HepG2 (cell line): ENCODE measurements at places on chromosomes 6 and 20. TPM values are rescaled to one million over a fixed set of nuclear protein-coding genes. Genes with fewer than 3 reads are reported as not detected.
A peak's percentile ranks its signal among the peaks of the same experiment; 100 is the strongest.

Gene AGER
- 0.41 and 1.9 TPM in 2 replicates for total RNA-seq

- no peaks in the 10 kb centered on the region for H3K4me1 ChIP-seq
- no peaks in the 10 kb centered on the region for H3K27me3 ChIP-seq
- H3K27ac ChIP-seq = no peak overlapping the region
- no peaks in the 10 kb centered on the region for H3K36me3 ChIP-seq
- H3K4me3 ChIP-seq = no peak overlapping the region
These were observed 52.5 kb upstream of the COL21A1 start for GRCh38 chr6:56299916-56300315.

DNA sequence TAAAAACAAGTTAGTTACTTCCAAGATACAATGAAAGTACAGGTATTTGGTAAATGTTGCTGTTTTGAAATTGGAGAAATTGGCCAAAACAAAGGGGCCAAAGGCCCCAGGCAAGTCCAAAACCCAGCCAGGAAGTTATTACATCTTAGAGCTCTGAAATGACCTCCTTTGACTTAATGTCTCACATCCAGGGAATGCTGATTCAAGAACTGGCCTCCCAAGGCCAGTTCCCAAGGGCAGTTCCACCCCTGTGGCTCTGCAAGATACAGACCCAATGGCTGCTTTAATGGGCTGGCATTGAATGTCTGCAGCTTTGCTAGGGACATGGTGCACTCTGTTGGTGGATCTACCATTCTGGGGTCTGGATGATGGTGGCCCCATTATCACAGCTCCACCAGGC, 217.3 kb upstream of the FKBP1C start:
- H3K27ac ChIP-seq = no peak overlapping the region
- H3K36me3 ChIP-seq = no peaks in the 10 kb centered on the region
- no peak for DNase-seq

Gene COMMD7
- 42.1 and 50.7 TPM in 2 replicates for total RNA-seq

- H3K27ac ChIP-seq = no peak overlapping the region
- H3K27me3 ChIP-seq = no peaks in the 10 kb centered on the region
- DNase-seq = no peak
- H3K4me1 ChIP-seq = no peaks in the 10 kb centered on the region
- H3K4me3 ChIP-seq = no peak overlapping the region
- no peaks in the 10 kb centered on the region for H3K36me3 ChIP-seq
These were observed 92.8 kb upstream of the SASH1 start for GRCh38 chr6:148249679-148250375.

- H3K4me1 ChIP-seq = no peaks in the 10 kb centered on the region
- no peaks in the 10 kb centered on the region for H3K36me3 ChIP-seq
- H3K27me3 ChIP-seq = 0 out of 3 replicates have a peak, but pooled peaks cover 7% of the 10 kb centered on the region
- DNase-seq = no peak
- no peak overlapping the region for H3K4me3 ChIP-seq
These were observed 12.2 kb upstream of the STK35 start for GRCh38 chr20:2089447-2089846.

DNA sequence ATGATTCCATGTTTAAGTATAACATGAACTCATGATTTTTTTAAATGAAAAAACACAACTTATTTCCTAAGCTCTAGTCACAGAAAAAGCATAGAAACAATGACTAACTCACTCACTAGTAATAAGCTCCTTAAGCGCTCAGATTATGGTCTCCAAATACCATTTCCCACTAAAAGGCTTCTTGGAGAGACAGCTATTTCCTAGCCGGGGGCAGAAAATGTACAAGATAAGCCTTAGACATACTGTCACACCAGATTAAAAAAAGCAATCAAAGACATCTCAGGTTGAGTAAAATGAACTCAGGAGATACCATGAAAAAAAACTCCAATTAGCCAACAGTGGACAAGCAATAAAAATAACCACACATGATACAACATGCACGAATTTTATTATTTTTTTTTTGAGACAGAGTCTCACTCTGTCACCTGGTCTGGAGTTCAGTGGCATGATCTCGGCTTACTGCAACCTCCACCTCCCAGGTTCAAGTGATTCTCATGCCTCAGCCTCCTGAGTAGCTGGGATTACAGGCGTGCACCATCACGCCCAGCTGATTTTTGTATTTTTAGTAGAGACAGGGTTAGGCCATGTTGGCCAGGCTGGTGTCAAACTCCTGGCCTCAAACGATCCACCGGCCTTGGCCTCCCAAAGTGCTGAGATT, 14.9 kb downstream of the SRPK1 start:
- peaks cover 10% of the 10 kb centered on the region for H3K4me1 ChIP-seq
- H3K36me3 ChIP-seq = peaks cover 18% of the 10 kb centered on the region
- no peak overlapping the region for H3K4me3 ChIP-seq
- no peaks in the 10 kb centered on the region for H3K27me3 ChIP-seq
- no peak for DNase-seq
- no peak overlapping the region for H3K27ac ChIP-seq

Gene NHSL1
- 53.6 and 59.5 TPM in 2 replicates for total RNA-seq

Gene PRL
- total RNA-seq = not detected in 2 replicates

- H3K27me3 ChIP-seq = no peaks in the 10 kb centered on the region
- H3K27ac ChIP-seq = no peak overlapping the region
- H3K4me1 ChIP-seq = peaks cover 11% of the 10 kb centered on the region; the same call in 1 of the 2 replicates
- no peaks in the 10 kb centered on the region for H3K36me3 ChIP-seq
These were observed 28.2 kb upstream of the TAF8 start for GRCh38 chr6:42021847-42022754.

Gene SLC22A2
- total RNA-seq = not detected in 2 replicates

GRCh38 chr6:38566295-38567030, 73.3 kb downstream of the BTBD9 start:
- H3K27me3 ChIP-seq = no peaks in the 10 kb centered on the region
- H3K4me1 ChIP-seq = no peaks in the 10 kb centered on the region

DNA sequence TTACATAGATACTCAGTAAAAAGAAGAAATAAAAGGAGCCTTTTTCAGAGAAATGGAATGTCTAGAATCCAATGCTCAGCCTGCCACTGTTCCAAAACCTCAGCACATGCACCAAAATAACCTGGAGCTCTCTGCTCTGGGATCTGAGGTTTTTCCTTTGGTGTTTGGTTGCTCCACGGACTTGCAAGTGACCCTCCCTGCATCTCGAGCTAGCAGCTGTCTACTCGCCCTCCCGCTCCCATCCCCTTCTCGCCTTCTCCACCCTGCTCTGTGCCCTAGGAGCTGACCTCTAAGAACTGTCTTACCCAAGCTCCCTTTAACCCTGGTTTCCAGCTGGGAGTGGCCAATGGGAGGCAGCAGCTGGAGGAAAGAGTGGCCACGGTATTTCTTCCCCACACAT, 35.1 kb upstream of the FAM210B start:
- no peak overlapping the region for H3K4me3 ChIP-seq
- H3K36me3 ChIP-seq = no peaks in the 10 kb centered on the region
- no peak overlapping the region for H3K27ac ChIP-seq
- no peaks in the 10 kb centered on the region for H3K4me1 ChIP-seq

GRCh38 chr20:37355252-37356180, 9.6 kb downstream of the SRC start:
- peaks cover 28% of the 10 kb centered on the region for H3K4me1 ChIP-seq
- no peak for DNase-seq
- H3K27me3 ChIP-seq = no peaks in the 10 kb centered on the region
- no peak overlapping the region for H3K4me3 ChIP-seq
- H3K27ac ChIP-seq = no peak overlapping the region

DNA sequence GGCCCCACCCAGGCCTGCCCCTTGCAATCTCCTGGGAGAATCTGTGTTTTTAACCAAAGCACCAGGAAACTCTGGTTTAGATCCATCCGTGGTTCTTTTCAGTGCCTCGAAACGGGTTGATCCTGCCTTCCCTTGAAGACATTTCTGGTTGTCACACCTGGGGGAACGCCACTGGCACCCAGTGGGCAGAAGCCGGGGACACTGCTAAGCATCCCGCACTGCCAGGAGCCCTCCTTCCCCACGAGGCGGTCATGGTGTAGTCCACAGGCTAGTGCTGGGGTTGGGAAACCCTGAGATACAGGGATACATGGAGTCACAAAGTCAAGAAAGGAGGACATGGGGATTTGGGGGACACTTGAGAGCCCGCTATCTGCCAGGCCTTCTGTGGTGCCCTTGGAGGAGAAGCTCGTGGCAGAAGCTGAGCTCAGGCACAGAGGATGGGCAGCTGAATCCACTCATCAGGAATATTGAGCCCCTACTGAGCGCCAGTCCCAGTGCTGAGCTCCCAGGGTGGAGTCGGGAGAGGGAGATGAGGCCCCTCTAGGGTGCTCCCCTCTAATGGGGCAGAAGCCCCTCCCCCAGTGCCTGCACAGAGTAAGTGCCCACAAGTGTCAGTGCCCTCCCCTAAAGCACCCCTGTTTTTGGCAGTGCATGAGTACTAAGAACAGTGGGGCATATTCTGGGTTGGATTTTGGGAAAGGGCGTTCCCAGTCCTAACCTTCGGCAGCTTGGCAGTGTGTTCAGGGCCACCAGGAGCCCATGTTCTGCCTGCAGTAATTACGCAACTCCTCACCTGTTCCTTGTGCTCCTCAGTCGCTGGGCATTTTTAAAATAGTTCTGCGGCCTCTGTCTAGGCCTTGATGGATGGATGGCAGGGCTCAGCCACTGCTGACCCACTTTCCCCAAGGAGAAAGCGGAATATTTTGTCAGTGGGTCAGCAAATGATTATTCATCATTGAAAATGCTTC, 25.6 kb upstream of the PHACTR3 start:
- no peaks in the 10 kb centered on the region for H3K4me1 ChIP-seq
- H3K27me3 ChIP-seq = peaks cover 89% of the 10 kb centered on the region

Gene PTCRA
- total RNA-seq = not detected in 2 replicates

Gene DPPA5
- not detected in 2 replicates for total RNA-seq

Gene RIMS1
- total RNA-seq = not detected in 2 replicates

- peak; percentile 97 for DNase-seq
- no peaks in the 10 kb centered on the region for H3K27me3 ChIP-seq
- H3K27ac ChIP-seq = peak overlapping the region; percentile 62
- H3K4me1 ChIP-seq = peaks cover 75% of the 10 kb centered on the region
- H3K36me3 ChIP-seq = no peaks in the 10 kb centered on the region
These were observed 52.3 kb upstream of the ADGRF1 start for GRCh38 chr6:47094241-47094925.

- H3K36me3 ChIP-seq = peaks cover 96% of the 10 kb centered on the region
- H3K27me3 ChIP-seq = no peaks in the 10 kb centered on the region
- no peak overlapping the region for H3K4me3 ChIP-seq
- DNase-seq = no peak
- peaks cover 7% of the 10 kb centered on the region for H3K4me1 ChIP-seq
These were observed 54.7 kb downstream of the RRBP1 start for GRCh38 chr20:17627101-17627955.

Gene TNFRSF6B
- not detected in 2 replicates for total RNA-seq

GRCh38 chr20:40506537-40506939, 182.5 kb downstream of the MAFB start:
- H3K27ac ChIP-seq = no peak overlapping the region
- H3K27me3 ChIP-seq = no peaks in the 10 kb centered on the region
- no peaks in the 10 kb centered on the region for H3K36me3 ChIP-seq
- peak; percentile 37 for DNase-seq
- H3K4me1 ChIP-seq = no peaks in the 10 kb centered on the region

GRCh38 chr6:164169355-164169754, 754.8 kb downstream of the QKI start:
- no peak overlapping the region for H3K4me3 ChIP-seq
- no peaks in the 10 kb centered on the region for H3K36me3 ChIP-seq
- no peak for DNase-seq
- no peaks in the 10 kb centered on the region for H3K27me3 ChIP-seq
- no peaks in the 10 kb centered on the region for H3K4me1 ChIP-seq

DNA sequence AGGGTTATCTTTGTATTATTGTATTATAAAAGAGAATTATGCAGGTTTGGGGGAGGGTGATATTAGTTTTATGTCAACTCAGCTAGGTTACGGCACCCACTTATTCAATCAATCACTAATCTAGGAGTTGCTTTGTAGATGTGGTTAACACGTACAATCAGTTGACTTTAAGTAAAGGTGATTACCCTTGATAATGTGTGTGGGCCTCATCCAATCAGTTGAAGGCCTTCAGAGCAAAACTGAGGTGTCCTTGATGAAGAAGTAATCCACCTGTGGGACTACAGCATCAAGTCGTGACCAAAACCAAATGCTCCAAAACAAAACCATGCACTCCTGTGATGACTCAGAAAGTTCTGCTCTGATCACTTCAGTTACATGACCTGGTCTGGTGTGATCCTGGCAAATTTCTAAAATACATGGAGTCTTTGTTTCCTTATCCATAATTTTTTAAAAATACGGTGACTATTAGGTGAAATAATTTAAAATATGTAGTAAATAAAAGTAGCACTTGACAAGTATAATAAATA, 114.1 kb downstream of the IYD start:
- H3K27me3 ChIP-seq = no peaks in the 10 kb centered on the region
- no peak overlapping the region for H3K4me3 ChIP-seq
- H3K4me1 ChIP-seq = no peaks in the 10 kb centered on the region
- no peak overlapping the region for H3K27ac ChIP-seq
- DNase-seq = no peak
- no peaks in the 10 kb centered on the region for H3K36me3 ChIP-seq

- H3K4me3 ChIP-seq = no peak overlapping the region
- DNase-seq = no peak
- no peaks in the 10 kb centered on the region for H3K4me1 ChIP-seq
- H3K27ac ChIP-seq = no peak overlapping the region
- peaks cover 58% of the 10 kb centered on the region for H3K27me3 ChIP-seq
These were observed 298.2 kb downstream of the PHACTR1 start for GRCh38 chr6:13014504-13015378.

Gene FARS2
- total RNA-seq = 26.0 and 28.0 TPM in 2 replicates

Gene RAB44
- total RNA-seq = not detected in 2 replicates

- H3K4me1 ChIP-seq = peaks cover 96% of the 10 kb centered on the region
- peaks cover 78% of the 10 kb centered on the region for H3K36me3 ChIP-seq
- peak overlapping the region; percentile 37 for H3K27ac ChIP-seq
These were observed 8.6 kb downstream of the MAN1A1 start for GRCh38 chr6:119340796-119341487.

DNA sequence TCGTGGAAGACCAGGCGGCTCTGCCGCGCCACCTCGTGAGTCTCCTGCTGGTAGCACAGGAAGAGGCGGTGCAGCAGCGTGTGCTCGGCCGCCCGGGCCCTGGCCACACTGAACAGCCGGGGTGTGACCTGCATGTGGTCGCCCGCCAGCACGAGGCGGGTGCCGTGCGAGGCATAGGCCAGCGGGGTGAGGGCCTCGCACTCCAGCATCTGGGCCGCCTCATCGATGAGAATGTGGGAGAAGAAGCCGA, 7.0 kb downstream of the HELZ2 start:
- no peaks in the 10 kb centered on the region for H3K4me1 ChIP-seq
- no peak overlapping the region for H3K4me3 ChIP-seq
- H3K27ac ChIP-seq = no peak overlapping the region
- no peaks in the 10 kb centered on the region for H3K36me3 ChIP-seq

DNA sequence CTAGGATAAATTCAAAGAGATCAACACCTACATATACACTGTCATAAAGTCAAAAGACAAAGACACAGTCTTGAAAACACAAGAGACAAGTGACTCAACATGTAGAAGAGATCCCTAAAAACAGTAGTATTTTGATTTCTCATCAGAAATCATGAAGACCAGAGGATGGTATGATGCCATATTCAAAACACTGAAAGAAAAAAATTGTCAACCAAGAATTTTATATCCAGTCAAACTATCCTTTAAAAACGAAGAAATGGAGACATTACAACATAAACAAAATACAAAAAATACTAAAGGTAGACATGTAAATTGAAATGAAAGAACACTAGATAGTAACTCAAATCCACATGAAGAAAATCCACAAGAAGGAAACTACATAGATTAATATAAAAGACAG, 27.3 kb upstream of the HBS1L start:
- H3K36me3 ChIP-seq = no peaks in the 10 kb centered on the region
- DNase-seq = no peak
- H3K4me1 ChIP-seq = no peaks in the 10 kb centered on the region
- no peak overlapping the region for H3K4me3 ChIP-seq

GRCh38 chr20:56202493-56203077, 45.9 kb upstream of the MC3R start:
- H3K4me3 ChIP-seq = no peak overlapping the region
- H3K27ac ChIP-seq = no peak overlapping the region
- no peaks in the 10 kb centered on the region for H3K27me3 ChIP-seq
- no peaks in the 10 kb centered on the region for H3K36me3 ChIP-seq
- no peaks in the 10 kb centered on the region for H3K4me1 ChIP-seq
